ENCODE measurements at places on chromosomes 6 and 20.

GRCh38 chr6:170289951-170290295 is 955 bp downstream of the DLL1 start:
- no peak for DNase-seq

GRCh38 chr20:58875111-58875510 is 22.6 kb downstream of the GNAS start:
- no peak for DNase-seq

- DNase-seq: no peak
Observed at GRCh38 chr6:11744753-11745152, 33.9 kb downstream of the ADTRP start.

GRCh38 chr20:64113444-64113775 is 6.0 kb upstream of the NPBWR2 start:
- DNase-seq: no peak

GRCh38 chr6:159002432-159003155 is 2.6 kb upstream of the RSPH3 start:
- no peak for DNase-seq

GRCh38 chr20:37932074-37932473 is 29.1 kb downstream of the VSTM2L start:
- DNase-seq: no peak

DNA sequence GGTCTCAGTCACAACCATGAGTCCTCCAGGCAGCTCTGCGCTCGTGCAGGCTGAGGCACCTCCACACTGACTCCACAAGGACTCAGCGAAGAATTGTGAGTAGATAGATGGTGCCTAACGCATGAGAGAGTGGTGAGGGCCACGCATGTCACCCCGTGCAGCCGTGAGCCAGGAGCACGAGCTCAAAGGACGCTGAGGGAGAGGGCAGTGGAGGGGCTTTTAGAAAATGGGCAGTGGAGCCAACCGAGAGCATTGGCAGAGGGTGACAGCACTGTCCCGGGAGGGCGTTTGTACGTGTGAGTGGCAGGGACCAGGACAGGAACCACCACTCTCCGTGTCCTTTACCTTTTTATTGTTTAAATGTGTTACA is 105.6 kb downstream of the PSMB1 start:
- DNase-seq: no peak

DNA sequence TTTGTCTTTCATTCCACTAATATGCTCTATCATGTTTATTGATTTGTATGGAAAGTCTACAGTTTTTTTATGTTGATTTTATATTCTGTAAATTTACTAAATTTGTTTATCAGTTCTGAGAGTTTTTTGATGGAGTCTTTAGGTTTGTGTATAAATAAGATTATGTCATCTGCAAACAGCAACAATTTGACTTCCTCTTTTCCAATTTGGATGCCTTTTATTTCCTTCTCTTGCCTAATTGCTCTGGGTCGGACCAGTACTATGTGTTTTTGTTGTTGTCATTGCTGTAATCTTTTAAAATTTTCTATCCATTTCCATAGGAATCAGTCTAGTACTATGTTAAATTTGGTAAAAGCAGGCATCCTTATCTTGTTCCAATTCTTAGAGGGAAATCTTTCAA is 31.5 kb upstream of the POLR1H start:
- DNase-seq: no peak

GRCh38 chr20:62644044-62644795 is 1.9 kb downstream of the SLCO4A1 start:
- no peak for DNase-seq

- no peak for DNase-seq
Observed at GRCh38 chr20:23128461-23129125, 42.5 kb upstream of the CD93 start.

DNA sequence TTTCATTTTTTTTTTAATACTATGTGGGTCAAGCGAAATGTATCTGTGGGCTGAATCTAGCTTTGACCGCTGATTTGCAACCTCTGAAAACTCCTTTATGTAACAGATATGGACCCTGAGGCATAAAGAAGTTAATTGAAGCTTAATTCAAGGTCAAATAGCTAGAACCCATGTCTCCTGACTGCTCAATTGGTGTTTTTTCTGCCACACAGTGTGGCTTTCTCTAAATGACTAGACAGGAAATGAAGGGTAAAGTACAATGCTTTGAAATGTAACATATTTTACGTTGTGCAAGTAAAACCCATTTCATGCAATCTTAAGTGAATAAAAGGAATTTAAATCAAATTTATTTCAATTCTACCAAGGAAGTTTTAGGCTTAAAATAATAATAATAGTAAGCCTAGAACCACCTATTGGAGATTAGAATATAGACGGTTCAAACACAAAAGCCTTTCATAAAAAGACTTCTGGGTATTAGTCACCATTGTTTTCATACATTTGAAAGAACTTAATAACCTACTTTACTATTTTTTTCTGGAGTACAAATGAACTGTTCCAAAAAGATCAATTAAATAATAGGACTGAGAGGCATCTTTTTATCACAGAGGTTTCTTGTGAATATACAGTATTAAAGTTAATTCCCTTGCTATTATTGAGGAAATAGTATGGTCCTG is 279.8 kb downstream of the EPHA7 start:
- no peak for DNase-seq

- no peak for DNase-seq
Observed at GRCh38 chr6:12530345-12530744, 186.2 kb upstream of the PHACTR1 start.

Measured in GM18507 (cell line).